ENCODE measurements at places on chromosomes 13 and 19.

DNA sequence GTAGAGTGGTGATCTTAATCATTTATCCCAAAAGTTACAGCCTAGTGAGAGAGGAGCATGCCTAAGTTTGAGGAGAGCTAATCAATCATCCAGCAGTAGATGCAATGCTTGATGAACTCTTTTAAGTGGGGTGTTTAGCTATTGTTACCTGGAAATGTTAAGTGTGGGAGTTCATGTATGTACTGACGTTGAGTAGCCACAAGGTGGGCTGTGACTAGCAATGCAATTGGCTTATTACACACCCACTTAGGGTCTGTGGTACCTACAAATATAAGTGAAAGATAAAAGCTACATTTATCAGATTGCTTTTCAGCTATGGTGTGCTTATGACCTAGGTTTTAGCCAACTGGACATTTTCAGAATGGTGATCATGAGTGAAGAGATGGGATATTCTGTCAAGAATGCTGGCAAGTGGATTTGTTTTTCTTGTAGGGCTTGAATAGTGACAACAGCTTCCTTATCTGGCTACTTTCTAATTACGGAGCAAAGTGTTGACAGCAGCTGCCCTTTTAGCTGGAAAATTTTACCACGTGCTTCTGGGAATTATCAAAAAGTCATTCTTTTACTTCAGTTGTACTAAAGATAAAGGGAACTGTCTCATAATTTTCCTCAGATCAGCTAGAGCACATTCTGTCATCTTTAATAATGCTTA lies 170.6 kb downstream of the POSTN start:
- no peak for DNase-seq

GRCh38 chr19:12880551-12881171 lies 588 bp downstream of the DNASE2 start:
- no peak for DNase-seq

DNA sequence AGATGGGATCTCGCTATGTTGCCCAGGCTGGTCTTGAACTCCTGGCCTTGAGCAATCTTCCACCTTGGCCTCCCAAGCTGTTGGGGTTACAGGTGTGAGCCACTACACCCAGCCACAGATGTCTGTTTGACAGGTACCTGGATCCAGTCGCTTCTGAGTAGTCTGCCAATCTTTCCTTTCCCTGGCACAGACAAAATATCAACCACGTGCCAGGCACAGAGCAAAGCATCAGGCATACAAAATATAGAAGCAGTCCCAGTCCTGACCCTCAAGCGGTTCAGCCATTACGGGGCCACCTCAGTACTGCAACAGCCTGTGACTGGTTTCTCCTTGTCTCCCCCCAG lies 3.8 kb downstream of the ELAVL1 start:
- DNase-seq = no peak

DNA sequence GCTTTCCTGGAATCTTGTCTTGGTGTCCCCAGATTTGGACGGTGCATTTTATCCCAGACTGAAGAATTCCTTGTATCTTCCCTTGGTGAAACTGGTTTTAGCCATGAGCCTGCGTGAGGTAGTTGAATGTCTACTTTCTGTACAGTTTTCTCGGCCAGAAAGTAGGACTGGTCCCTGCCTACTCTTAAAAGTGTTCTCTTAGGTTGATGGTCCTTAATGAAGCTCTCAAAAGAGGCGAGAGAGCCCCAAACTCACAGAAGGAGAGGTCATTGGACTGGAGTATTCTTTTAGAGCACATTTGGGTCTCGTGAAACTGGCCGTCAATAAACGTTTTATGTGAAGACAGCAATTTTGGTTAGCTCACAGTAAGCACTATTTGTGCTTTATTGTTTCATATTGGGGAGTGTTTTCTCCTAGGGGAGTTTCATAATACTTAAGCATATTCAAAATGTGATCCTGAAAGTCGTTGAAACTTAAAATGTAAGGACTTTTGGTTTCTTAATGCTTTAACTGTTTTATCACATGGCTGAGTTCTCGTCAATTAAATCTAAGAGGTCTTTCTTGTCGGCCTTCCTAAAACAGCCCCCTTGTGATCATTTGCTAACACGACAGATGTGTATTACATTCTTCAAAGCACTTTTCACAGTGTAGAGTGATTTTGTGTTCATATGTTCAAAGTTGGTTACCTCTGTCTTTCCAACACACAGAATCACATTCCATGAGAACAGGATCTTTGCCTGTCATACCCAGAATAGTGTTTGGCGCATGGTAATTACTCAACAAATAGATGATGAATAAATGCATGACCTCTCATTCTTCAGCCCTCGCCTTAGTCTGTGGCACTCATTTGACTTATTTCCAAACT lies 889 bp downstream of the GTF2F2 start:
- peak; percentile 16 for DNase-seq

DNA sequence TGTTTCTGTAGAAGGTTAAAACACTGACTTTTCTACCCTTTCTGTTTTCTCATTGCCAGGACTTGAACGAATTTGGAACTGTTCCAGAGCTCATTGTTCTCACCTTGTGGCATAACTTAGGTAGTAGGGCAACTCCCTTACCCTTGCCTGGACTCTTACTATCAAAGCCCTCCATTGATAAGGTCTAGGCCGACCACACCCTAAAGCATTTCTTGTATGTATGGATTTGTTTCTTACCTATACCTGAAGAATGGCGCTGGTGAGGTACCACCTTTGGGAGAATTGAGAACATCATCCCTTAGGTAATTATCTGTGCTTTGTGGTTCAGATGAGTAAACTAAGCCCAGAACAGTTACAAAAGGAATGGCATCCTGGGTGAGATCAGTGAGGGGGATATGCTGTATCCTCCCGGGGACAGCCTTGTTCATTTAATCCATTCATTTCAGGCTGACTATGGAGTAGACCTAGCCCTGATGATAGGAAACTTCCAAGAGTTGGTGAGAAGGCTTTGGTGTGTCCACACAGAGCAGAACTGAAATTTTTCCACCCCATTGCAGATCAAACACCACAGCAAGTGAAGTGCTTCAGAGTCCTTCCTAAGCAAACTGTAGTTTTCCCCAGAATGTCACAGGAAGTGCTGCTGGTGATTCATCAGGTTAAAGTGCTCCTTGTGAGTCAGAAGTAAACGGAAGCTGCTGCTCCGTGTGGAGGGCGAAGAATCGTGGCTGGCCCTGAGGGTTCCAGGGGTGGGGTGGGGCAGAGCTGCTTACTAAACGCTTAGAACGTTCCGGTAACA lies 113.0 kb downstream of the TEX26 start:
- DNase-seq = peak; percentile 69

DNA sequence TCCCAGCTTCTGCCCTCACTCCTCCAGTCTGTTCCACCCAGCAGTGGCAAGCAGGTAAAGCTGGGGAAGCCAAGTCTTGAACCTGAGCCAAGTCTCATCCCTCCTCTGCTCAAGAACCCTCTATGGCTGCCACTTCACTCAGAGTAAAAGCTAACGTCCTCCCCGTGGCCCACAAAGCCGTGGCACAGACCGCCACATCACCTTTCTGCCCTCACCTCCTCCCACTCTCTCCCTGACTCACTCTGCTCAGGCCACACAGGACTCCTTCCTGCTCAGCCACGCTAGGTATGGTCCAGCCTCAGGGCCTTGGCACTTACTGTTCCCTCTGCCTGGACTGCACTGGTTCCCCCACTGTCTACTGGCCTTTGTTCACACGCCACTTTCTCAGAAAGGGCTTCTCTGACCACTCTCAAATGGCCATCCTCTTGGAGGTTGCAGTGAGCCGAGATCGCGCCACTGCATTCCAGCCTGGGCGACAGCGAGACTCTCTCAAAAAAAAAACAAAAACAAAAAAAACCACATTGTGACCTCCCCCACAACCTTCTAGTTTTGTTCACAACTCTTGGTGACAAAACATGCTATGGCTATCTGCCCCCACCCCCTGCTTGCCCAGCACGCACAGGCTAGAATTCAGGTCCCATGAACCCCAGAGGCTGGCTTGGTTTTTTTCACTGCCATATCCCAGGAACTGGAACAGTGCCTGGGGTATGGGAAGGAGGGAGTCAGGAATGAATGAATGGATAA lies 15.8 kb downstream of the NDUFB7 start:
- DNase-seq = no peak

GRCh38 chr13:101242720-101243119 lies 173.6 kb downstream of the NALCN start:
- DNase-seq = no peak
